ENCODE measurements at places on chromosomes 13 and 19. TPM values are rescaled to one million over a fixed set of nuclear protein-coding genes. Genes with fewer than 3 reads are reported as not detected.

Gene NR2F6
- 9.7 TPM for total RNA-seq

Gene ANKRD24
- 1.0 TPM for total RNA-seq

Gene KCNJ14
- 1.6 TPM for total RNA-seq

Gene NRTN
- total RNA-seq: 0.25 TPM

Gene CGB3
- not detected for total RNA-seq

Gene KLK5
- total RNA-seq: not detected

Gene N4BP2L2
- total RNA-seq: 72.1 TPM

Gene OR4F17
- total RNA-seq: not detected

Gene MAST1
- total RNA-seq: 0.59 TPM

Gene PEX11G
- total RNA-seq: 0.67 TPM

Gene C13orf46
- total RNA-seq: 0.78 TPM

Gene KIR3DL2
- total RNA-seq: 0.40 TPM

Gene SERTM1
- total RNA-seq: not detected

Gene DDA1
- 44.1 TPM for total RNA-seq

Gene INSR
- 2.0 TPM for total RNA-seq

Gene ZNF225
- total RNA-seq: 3.2 TPM

Gene RASGRP4
- 1.3 TPM for total RNA-seq

Gene ZNF556
- total RNA-seq: not detected

Gene GSX1
- not detected for total RNA-seq

Gene CGB2
- total RNA-seq: not detected

Gene NLRP9
- total RNA-seq: not detected

Gene CEACAM4
- not detected for total RNA-seq

Gene RGCC
- total RNA-seq: 128 TPM

Gene LHB
- not detected for total RNA-seq

Gene ERF
- 70.8 TPM for total RNA-seq

Gene IL11
- total RNA-seq: 0.08 TPM

Gene SLC15A1
- not detected for total RNA-seq

Gene ATXN8OS
- not detected for total RNA-seq

Gene PHF11
- 49.6 TPM for total RNA-seq
